ENCODE measurements at places on chromosomes 16 and 17.
A peak's percentile ranks its signal among the peaks of the same experiment; 100 is the strongest.

DNA sequence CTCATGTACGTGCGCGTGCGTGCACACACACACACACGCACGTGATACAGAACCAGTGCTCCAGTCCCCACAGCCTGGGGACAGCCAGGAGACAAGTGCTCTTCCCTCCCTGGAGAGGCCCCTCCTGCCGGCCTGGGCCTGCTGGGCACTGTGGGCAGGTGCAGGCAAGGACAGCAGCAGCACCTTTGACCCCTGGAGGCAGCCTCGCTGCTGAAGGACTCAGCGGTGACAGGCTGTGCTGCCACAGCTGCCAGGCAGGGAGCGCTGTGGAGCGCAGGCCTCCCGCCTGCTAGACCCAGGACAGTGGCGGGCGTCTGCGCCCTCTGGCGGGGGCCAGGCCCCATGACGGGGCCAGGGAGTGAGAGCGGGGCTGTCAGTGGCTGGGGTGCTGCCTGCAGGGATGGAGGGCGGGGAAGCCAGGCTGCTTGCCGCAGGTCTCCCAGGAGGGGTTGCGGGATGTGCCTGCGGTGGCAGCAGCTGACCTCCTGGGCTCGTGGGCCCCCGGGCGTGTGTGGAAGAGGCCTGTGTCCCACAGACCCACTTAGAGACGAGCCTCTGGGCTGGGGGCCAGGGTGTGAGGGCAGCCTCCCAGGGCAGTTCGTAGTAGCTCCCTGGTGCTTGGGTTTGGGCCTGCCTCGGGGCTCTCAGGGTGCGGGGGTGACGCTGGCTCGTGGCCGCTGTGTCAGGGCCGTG is 63.5 kb upstream of the PVALEF start:
- peak; percentile 100 for DNase-seq

DNA sequence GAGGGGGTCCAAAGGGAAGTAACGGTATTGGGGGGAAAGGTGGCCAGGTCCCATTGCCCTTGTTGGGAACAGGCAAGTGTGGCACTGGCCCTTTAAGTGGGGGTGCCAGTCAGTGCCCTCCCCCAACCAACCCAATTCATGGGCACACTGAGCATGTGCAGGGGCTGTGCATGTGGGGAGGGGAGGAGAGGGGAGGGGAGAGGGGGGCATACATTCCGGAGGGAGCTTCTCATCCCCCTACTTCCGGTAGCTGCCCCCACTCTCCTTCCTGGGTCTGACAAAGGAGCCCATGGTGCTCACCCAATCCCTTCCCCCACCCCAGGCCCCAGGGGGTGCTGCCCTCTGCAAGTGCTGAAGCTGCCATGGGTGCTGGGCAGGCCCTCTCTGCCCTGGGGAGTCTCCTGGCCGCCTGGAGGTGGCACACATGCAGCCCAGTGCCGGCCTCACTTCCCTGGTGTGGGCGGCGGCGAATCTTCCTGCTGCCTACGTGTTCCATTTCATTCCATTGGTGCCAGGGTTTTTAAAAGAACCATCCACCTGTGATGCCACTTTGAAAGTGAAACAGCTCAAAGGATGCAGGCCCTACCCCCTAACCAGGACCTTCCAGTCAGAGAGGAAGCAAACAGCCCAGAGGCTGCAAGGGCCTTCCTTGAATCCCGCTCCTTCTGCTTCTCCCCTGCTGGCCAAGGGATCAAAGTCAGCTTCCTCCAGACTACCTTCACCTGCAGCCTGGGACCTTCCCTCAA is 11.0 kb downstream of the HEXIM2 start:
- DNase-seq = peak; percentile 56

GRCh38 chr17:17205368-17206123 is 587 bp downstream of the PLD6 start:
- DNase-seq = peak; percentile 91

DNA sequence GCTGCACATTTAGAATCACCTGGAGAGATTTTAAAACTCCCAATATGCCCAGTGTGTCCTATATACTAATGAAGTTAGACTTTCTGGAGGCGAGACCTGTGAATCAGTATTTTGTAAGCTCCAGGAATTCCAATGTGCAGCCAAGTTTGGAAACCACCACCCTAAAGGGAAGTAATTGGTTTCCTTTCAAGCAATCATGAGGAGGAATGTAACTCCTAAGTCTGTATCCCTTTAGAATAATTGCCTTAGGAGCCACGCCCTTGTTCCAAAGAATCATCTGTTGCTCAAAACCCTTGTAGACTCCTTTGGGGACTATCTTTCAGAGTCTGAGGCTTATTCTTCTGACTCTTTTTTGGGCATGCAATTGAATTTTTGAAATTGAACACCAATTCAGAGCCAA is 84.4 kb downstream of the DNAH9 start:
- no peak for DNase-seq

GRCh38 chr17:49247944-49248343 is 17.4 kb upstream of the PHOSPHO1 start:
- DNase-seq = no peak

DNA sequence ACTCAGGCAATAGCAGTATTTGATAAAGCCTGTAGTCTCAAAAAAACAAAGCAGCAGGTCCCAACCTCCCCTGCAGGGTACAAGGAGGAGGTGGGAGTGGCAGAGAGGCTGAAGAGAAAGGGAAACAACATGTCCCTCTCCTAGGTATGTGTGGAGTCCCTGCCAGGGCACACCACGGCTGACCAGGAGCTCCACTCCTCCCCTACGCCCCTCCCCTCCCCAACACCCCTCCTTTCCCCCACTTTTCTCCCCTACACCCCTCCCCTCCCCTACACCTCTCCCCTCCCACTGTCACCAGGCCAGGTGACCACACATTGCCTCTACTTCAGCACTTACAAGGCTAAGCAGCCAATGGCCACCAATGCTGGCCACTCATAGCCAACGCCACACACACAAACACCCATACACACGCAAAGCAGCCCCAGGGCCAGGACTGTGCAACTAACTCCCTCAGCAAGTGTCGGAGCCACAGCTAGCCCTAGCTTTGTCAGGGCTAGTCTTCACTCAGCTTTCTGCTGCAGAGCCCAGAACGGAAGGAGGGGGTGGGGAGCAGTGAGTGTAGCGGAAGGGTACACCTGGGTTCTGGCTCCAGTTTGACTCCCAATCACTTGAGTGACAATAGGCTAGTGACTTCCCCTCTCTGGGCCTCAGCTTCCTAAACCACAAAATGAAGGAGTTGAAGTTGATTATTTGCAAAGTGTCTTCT is 8.2 kb downstream of the CAVIN1 start:
- DNase-seq = peak; percentile 69

GRCh38 chr17:33674685-33675084 is 381.6 kb upstream of the ASIC2 start:
- peak; percentile 65 for DNase-seq

DNA sequence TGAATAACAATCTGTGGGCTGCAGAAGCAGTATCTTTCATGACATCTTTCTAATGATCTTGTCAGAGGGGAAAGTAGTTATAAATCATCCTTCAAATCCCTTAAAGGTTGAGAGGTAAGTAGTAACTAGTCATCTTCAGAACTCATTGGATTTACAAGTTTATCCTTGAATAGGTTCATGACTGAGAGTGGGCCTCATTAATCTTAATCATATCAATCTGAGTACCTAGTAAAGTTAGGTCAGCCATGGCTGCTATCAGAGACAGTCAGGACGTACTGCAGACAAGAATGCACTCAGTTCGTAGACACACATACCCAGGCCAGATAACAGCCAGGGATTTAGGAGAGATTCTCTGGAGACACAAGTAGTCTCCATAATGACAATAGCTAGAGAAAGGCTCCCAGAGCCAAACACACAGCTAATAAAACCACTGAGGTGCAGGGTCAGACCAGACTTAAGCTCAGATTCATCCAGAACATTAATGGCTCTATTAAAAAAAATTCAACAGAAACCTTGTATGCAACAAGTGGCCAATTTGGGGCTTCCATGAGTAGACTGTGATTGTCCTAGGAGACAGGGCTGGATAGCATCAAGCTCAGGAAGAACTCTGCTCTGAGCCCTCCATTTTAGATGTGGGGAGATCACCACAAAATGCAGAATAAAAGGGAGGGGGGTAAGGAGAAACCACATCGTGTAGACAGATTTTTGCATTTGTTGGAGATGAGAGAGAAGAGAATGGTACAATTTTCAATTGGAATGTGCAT is 65.8 kb downstream of the TBX4 start:
- DNase-seq = no peak

- DNase-seq = no peak
Measured at GRCh38 chr16:11143372-11144035, 112.5 kb downstream of the SOCS1 start.

DNA sequence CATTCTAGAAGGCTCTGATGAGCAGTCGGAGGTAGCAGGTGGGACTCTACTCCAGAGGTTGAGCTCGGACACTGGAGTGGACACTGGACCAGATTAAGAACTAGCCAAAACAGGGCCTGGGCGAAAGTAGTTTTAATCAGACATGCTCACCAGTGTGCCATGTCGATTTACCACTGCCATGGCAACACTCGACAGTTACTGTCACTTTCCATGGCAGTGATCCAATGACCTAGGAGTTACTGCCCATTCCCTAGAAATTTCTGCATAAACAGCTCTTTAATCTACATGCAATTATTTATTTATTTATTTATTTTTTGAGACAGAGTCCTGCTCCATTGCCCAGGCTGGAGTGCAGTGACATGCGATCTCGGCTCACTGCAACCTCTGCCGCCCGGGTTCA is 7.2 kb upstream of the METTL9 start:
- DNase-seq = no peak

- DNase-seq = peak; percentile 70
Measured at GRCh38 chr16:27867122-27868110, 196.1 kb downstream of the GSG1L start.

GRCh38 chr17:21171309-21171922 is 42.5 kb downstream of the TMEM11 start:
- peak; percentile 69 for DNase-seq

- no peak for DNase-seq
Measured at GRCh38 chr17:871751-872519, 89.8 kb downstream of the MRM3 start.

GRCh38 chr17:44118427-44119050 is 4.9 kb downstream of the HDAC5 start:
- no peak for DNase-seq

DNA sequence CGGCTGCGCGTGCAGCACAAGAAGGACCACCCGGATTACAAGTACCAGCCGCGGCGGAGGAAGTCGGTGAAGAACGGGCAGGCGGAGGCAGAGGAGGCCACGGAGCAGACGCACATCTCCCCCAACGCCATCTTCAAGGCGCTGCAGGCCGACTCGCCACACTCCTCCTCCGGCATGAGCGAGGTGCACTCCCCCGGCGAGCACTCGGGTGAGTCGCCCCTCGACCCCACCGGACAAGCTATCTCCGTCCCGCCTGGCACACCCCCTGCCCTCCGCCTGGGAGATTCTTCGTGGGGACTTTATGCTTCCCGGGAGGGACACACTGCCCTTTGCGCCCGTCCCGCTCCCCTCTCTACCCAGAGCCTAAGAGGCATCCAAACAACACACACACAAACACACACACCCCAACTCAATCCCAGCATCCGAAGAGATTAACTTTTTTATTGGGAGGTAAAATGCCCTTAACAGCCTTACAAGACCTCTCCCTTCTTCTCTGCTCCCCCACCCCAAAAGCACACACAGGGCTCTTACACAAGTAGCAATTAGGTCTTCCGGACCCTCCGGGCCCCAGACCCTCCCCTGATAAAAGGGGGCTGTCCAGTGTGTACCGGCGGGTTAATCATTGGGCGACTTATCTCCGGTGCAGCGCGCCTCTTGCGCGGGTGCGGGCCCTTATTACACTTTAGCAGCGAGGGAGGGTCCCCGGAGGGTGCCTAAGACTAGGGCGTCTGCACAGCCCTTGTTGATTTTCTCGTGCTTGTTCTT is 2.1 kb downstream of the SOX9 start:
- DNase-seq = peak; percentile 80

GRCh38 chr17:41452281-41452680 is 11.5 kb upstream of the KRT38 start:
- DNase-seq = no peak

DNA sequence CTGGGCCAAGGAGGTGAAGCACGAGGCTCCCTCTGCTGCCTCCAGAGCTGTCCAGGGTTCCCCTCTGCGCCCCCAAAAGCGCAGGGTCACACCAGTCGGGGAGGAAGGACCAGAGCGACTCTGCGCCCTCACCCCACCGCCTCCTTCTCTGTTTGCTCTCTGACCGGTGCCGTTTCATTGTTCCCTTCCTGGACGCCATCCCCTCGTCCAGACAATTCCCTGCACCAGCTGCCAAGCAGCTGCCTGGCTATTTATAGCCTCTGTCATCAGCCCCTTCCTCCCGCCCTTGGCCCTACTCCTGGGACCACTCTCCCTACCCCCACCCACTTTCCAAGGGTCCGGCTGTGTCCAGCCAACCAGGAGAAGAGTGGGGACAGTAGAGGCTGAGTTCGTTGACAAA is 68.8 kb upstream of the CREBBP start:
- no peak for DNase-seq

- DNase-seq = no peak
Measured at GRCh38 chr16:62036101-62036801, at the start of gene CDH8. Gene CDH8 (minus strand): TSS chr16:62036438. CDS start chr16:62021403, 15,035 bp downstream.

DNA sequence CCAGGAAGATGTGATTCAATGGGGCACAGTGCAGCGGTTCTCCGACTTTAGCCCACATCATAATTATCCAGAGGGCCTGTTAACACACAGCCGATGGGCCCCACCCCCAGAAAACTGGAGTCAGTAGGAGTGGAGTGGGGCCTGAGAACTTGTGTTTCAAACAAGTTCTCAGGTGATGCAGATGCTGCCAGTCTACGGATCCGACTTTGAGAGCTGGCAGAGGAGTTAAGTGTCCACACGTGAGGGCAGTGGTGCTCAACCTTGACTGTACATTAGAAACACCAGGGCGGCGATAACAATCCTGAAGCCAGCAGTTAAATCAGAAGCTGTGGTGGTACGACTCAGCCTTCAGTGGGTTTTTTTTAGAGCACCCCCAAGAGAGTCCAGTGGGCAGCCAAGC is 75.0 kb downstream of the GPRC5B start:
- no peak for DNase-seq

- DNase-seq = no peak
Measured at GRCh38 chr17:76654408-76654807, 10.9 kb upstream of the ST6GALNAC1 start.

DNA sequence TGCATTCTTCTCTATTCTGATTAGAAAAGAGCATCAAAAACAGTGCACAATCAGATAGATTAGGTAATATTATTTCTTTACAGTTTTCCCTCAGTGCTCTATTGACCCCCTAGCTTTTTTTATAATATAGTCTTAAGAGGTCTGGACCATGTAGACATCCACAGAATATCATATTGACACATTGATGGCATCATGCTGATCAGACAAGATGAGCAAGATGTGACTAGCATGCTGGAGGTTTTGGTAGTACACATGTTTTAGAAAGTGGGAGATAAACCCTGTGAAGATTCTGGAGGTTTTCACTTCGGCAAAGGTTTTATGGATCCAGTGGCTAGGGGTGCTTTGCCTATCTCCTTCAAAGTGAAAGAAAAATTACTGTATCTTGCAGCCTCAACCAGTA is 2.8 kb upstream of the ABCA8 start:
- no peak for DNase-seq

GRCh38 chr17:13640551-13640950 is 38.8 kb upstream of the HS3ST3A1 start:
- no peak for DNase-seq

Data from GM20000 (cell line).